Skeletal muscle cell (primary cell): ENCODE measurements at places on chromosomes 2 and 18.

- no peak for DNase-seq
These were observed 17.9 kb upstream of the ASB1 start for GRCh38 chr2:238408615-238409340.

DNA sequence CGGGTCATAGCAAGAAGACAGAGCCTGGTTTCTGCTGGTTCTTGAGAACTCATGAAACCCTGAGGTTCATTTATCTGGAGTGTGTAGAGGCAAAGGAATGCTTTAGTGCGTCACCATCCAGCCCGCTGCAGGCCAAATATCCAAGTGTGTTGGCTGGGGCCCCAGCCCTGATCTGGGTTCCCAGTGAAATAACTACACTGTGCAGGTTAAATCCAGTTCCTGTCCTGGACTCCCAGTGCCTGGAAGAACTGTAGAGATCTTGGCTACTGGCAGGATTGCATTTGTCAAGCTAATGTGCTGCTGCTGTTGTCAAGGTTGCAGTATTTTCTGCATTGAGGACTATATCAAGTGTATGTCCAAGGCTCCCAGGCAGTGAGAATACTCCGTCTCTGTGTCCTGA, 89.9 kb downstream of the MAPK4 start:
- no peak for DNase-seq

GRCh38 chr2:96579422-96579821, 42.9 kb downstream of the ARID5A start:
- no peak for DNase-seq

GRCh38 chr2:236538242-236538641, 31.4 kb upstream of the ACKR3 start:
- no peak for DNase-seq

DNA sequence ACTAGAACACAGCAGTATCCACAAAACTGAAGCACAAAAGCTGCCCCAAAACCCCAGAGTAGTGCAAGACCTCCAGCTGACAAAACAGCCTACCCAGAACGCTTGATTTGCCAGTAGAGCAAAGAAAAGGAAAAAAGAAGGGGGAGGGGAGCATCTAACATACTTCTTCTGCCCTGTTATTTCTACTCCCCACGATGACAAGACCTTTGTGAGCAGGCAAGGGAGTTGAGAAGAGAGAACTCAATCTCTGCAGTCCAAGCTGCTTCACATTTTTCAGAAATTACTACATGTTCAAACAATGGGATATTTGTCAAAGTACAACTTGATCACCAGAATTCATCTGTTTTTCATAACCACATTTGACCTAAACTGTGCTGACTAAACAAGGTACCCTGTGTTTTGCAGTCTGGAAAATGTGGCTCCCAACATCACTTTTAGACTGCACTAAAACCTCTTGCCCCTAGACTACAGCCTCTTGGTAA, 286.7 kb downstream of the EXOC6B start:
- peak; percentile 47 for DNase-seq

- DNase-seq, result no peak
These were observed 62.4 kb upstream of the MBOAT2 start for GRCh38 chr2:9065901-9066300.

- DNase-seq, result no peak
These were observed 140.2 kb downstream of the PLCL1 start for GRCh38 chr2:197944416-197945096.

- no peak for DNase-seq
These were observed 948 bp upstream of the GATA6 start for GRCh38 chr18:22168360-22168921.

- DNase-seq, result no peak
These were observed 74.4 kb downstream of the UBE2E3 start for GRCh38 chr2:181054843-181055242.

GRCh38 chr18:6882401-6882800, 152.9 kb downstream of the ARHGAP28 start:
- DNase-seq, result no peak

DNA sequence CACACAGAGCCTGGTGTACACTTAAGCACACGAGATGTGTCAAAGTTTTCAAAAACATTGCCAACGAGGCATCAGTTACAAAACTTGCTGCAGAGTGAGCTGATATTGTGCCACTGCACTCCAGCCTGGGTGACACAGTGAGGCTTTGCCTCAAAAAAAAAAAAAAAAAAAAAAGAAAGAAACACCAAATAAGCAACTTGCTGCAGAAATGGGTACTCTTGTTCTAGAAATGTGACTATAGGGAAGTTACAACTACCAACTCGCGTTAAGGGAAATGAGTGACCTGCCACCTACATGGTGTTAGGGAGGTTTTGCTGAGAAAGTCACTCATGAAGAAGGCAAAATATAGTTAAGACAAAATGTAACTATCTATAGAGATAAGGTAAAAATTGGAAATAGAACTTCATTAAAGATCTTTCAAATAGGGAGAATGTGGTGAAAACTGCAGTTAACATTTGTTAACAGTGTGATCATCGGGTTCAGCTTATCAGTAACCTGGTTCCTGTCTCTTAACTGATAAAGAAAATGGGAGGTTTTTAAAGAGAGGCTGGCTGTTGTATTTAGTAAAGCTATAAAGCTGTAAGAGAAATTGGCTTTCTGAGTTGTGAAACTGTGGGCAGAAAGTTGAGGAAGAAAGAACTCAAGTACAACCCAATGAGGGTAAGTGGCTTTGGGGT, at the start of gene IL1RL1:
IL1RL1 (plus strand) TSS at position 600 of the 677 bp plus-strand sequence. CDS start 26,702 bp downstream, outside the sequence.
- no peak for DNase-seq

DNA sequence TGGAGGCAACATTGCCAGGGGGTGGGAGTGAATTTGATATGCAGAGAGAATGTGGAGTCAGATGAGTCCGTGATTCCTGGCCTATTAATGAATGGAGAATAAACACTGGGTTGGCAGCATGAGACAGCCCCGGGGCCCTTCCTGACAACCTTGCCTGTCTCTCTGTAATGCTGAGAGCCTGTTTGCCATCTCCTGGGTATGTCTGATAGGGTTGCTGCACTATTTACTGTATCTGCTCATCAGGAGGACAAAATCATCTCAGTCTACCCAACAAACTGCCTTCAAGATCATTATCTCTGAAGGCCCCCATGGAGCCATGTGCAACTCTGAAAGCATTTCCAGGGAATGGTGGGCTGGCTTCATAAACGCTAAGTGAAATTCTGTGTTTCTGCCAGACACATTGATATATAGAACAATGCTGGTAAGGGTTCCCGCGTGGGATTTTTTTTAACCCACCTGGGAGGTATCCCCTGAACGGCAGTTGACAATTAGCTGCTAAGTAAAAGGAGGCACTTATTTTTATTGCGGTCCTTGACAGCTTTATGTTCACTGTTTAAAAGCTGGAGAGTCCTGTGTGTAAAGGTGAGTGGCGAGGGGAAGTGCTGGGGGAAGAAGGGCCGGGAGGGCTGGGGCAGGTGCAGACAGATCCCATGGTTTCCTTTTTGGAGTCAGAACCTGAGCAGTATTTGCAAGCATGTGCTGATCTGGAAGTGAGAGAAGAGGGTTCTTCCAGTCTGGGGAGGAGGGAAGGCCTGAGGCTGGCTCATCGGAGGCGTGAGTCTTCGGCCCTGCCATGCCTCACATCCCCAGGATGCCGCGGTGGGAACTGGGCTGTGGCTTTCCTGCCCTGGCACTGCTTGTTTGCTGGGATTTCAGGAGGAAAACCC, 64.8 kb downstream of the ARHGAP25 start:
- DNase-seq, result no peak

DNA sequence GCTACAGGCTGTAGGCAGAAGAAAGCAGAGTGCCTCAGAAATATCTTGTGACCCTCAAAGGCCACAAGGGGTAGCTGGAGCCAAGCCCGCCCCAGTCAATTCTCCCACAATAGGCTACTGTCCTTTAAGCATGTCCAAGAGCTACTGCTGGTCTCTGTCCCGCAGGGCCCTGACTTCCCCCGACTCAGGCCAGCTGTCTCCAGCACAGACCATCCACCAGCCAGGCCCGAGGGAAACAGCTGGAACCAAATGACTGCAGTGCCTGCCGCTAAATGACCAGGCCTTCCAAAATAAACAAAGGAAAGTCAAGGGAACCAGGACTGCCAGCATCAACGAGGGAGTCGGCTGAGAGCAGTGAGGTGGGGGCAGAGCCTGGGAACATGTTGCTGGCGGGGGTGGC, 36.7 kb downstream of the MCFD2 start:
- DNase-seq, result no peak

DNA sequence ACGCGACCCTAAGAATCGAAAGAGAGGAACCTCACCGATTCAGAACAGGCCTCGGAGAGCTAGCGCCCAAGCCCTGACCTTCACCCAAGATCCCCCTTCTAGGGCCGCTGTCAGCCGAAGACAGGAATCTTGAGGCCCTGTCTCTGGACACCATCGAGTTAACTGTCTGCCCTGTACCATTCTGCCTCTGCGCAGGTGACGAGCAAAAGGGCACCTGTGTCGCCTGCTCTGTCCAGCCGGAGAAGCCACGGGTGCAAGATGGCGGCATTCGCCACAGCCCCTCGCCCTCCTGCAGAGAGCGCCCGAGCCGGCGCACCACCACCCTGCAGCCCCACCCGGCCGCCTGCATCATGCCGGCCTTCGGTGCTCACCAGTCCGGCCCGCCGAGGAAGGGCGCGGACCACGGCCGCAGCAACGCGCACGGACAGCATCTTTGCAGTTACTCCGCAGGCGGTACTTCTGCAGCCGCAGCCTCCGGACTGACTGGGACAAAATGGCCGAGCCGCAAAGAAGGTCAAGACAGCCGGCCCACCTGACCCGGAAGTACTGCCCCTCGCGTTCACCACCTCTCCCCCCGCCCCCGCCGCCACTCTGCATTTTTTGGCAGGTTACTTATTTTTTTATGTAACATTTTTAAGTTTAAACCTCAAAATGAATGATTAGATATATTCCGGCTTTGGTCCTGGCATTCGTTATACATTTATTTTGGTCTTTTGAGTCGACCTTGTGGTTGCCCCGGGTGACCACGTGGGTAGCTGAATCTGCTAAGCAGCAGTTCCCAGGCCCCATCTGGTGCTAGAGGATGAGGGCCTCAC, at the start of gene ATP5F1A:
ATP5F1A (minus strand) TSS at position 496 of the 815 bp plus-strand sequence; CDS start at position 431, 65 bp downstream.
- peak; percentile 43 for DNase-seq

DNA sequence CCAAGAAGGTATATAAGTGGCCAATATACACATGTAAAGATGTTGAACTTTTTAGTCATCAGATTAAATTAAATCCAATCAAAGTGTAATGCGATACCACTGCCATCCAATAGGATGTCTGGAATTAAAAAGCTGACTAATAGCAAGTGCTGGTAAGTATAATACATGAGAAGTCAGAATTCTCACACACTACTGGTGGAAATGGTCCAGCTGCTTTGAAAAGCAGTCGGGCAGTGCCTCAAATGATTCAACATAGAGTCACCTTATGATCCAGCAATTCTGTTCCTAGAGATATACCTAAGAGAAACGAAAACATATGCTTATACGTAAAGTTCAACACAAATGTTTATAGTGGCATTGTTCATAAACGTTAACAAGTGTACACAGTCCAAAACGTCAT, 124.1 kb upstream of the MYT1L start:
- no peak for DNase-seq

GRCh38 chr2:21382701-21383520, 259.1 kb downstream of the TDRD15 start:
- DNase-seq, result no peak

- no peak for DNase-seq
These were observed 137.7 kb upstream of the PXDN start for GRCh38 chr2:1881998-1882397.

DNA sequence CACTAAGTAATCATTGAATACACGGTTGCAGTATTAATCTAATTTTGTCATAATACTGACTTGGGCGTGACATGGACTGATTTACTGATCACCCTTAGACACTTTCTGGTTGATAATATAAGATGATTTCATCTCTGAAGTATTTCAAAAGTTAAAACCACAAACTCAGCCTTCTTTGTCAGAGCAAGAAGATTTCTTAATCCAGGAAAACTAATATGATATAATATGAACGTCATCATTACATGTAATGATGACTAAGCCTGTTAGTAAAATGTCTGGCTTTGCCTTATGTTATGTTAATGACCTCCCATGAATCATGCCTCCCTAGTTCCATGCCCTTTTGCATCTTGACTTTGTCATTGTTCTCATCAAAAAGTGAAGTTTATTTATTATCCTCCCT, 1325.0 kb upstream of the CDH2 start:
- DNase-seq, result peak; percentile 71

DNA sequence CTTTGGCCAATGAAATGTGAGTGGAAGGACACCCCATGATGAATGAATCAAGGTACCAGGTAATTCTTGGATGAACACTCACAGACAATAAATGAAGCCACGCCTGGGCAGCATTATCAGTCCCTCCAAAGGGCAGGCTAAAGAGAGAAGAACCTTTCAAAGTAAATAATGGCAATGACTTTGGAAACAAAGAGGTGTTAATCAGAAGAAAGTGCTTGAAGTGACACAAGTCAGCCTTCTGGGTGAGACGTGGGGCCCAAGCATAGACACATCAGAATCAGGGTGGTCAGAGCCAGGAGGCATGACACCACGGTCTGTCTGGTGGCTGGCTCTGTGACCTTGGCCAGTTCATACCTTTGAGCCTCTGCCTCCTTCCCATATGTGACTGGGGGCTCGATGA, 103.3 kb downstream of the POLR1A start:
- DNase-seq, result no peak

DNA sequence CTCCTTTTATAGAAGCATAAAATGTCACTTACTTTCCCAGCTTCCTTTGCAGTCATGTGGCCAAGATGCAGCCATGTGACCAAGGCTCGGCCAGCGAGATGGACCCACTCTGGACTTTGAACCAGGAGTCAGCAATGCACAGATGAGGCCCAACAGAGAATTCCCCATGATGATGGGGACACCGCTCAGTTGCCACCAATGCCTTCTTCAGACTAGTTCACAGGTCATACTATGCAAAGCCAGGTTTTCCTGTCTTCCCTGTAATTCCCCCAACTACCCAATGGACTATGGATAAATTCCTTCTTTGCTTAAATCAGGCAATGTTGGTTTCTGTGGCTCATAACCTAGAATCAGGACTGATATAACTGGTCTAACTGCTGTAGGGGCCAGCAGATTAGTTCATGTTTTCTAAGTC, 22.5 kb upstream of the REL start:
- no peak for DNase-seq

GRCh38 chr18:24539866-24540617, 79.6 kb downstream of the HRH4 start:
- no peak for DNase-seq

DNA sequence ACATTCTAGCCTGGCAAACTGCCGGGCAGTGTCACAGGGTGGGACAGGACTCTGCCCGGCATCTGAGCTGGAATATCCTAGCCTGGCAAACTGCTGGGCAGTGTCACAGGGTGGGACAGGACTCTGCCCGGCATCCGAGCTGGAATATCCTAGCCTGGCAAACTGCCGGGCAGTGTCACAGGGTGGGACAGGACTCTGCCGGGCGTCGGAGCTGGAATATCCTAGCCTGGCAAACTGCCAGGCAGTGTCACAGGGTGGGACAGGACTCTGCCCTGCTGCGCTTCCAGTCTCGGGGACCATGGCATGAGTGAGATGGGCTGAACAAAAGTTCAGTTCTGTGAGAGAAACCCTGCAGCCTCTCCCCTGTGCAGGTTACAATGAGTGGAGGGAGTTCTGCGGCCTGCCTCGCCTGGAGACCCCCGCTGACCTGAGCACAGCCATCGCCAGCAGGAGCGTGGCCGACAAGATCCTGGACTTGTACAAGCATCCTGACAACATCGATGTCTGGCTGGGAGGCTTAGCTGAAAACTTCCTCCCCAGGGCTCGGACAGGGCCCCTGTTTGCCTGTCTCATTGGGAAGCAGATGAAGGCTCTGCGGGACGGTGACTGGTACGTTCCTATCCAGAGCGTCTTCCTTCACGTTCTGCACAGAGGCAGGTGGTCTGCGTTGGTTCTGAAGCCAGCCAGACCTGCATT, 80.3 kb downstream of the TPO start:
- DNase-seq, result no peak

- DNase-seq, result no peak
These were observed 289.4 kb downstream of the KCNS3 start for GRCh38 chr2:18167871-18168270.

GRCh38 chr2:9498210-9498609, 23.9 kb downstream of the IAH1 start:
- no peak for DNase-seq
